Hematopoietic multipotent progenitor cell treated with erythropoietin and hydrocortisone succinate and interleukin-3 and kit ligand, for 4 days (in vitro differentiated cells): ENCODE measurements at places on chromosomes 2 and 18.

DNA sequence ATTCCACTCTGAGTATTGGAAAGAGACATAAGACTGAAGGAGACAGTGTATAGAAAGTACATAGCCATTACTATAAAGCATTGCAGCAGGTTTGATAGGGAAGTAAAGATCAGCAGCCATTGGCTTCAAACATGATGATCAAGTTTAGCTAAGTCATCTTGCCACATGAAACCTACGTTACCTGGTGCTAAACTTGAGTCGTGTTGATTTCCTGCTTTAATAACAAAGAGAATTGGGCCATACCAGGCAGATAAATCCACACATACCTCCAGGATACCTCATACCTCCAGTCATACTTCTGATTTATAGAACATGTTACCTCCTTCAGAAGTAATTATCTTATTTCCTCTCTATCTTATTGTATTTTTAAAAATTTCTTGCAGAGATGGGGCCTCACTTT lies 10.3 kb upstream of the KYNU start:
- no peak for DNase-seq

DNA sequence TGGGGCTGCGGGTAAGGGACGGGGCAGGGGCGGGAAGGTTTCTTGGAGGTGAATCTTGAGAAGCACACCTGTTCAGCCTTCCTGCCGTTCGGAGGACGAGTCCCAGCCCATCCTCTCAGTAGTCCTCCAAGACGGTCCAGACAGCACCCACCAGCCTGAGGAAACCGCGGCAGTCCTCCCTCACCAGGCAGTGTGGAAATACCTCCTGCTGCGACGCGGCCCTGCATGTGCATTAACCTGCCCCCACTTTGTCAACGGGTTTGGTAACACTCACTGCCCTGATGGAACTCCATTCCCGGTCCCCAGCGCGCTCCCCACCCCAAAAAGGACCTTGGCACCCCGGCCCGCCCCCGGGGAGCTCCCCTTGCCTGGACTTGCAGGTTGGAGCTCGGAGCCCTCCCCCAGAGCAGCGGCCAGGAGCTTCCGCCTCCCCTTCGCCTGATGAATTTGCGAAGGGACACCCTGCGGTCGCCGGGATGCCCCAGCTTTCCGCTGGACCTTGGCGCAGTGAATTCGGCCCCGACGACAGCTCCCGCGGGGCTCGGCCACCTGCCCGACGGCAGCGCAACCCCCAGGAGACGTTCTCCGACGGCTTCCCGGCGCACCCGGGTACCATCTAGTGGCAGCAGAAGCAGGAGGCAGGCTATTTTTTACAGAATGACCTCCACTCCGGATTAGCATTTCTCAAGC lies 31.5 kb downstream of the ACVR1C start:
- peak; percentile 67 for DNase-seq

GRCh38 chr2:127045792-127046501 lies 61.0 kb downstream of the BIN1 start:
- no peak for DNase-seq

- no peak for DNase-seq
Measured at GRCh38 chr2:75595541-75596395, 35.0 kb upstream of the EVA1A start.

- DNase-seq: no peak
Measured at GRCh38 chr2:3747032-3747654, 43.8 kb downstream of the DCDC2C start.

- DNase-seq: no peak
Measured at GRCh38 chr2:43050866-43051265, 175.5 kb downstream of the ZFP36L2 start.

DNA sequence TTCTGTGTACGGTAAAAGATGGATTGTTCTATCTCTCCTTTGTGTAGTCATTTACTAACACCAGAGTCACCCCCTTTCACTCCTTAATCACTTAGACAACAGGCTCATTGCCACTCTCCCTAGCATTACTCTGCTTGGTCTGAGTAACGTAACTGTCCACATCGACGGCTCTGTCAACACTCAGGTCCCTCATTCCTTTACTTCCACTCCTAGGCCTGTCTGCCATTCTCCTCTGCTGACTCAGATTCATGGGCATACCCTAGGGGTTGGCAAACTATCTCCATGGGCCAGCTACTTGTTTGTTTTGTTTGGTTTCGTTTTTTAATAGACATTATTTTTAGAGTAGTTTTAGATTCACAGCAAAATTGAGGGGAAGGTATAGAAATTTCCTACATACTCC lies 243.9 kb downstream of the NR4A2 start:
- DNase-seq: no peak

- no peak for DNase-seq
Measured at GRCh38 chr2:133680343-133681049, 112.2 kb upstream of the NCKAP5 start.

- DNase-seq: no peak
Measured at GRCh38 chr18:10713409-10713808, 187.6 kb downstream of the NAPG start.

DNA sequence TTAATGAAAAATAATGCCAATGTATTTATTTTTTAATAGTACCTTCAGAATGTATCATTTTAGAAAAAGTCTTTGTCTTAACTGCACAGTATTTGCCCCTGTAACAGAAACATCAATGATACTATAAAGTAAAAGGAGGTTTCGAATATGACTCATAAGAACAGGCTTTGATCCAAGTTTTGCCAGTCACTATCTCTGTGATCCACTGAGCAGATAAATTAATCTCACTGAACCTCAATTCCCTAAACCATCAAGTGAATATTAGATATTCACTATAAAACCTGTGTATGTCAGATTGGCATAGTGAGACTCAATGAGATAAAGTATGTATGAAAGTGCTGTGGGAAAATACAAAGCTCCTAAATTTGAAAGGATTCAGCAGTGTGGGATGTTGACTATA lies 292.1 kb downstream of the EXOC6B start:
- DNase-seq: peak; percentile 78

GRCh38 chr2:130808482-130809268 lies 28.0 kb upstream of the ARHGEF4 start:
- peak; percentile 75 for DNase-seq

DNA sequence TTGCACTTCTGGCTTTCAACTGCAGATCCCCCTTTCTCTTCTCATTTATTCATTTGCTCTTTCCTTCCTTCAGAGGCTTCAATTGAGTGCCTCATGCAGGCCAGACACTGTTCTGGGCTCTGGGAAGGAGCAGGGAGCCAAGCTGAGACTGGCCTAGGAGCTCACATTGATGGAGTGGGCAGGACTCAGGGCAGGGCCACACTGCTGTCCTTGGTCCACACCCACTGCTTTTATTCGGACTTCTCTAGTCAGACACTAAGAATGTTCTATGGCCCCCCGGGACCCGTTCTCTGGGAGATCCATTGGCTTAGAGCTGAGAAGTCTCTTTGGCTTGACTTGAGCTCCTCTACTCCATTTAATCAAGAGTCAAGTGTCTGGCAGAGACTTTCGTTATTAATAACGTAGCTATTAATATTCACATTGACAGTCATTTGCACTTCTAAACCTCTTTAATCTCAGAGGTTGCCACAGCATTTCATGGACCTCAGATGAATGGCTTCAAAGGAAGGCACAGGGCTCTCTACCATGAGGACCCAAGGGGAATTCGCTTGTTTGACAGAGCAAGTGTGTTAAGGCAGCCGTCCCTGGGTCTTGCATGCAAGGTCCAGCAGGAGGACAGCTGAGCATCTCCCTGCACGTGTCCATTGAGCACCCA lies 20.1 kb downstream of the SH3RF3 start:
- no peak for DNase-seq

- no peak for DNase-seq
Measured at GRCh38 chr2:210188190-210188589, 17.0 kb upstream of the KANSL1L start.

- DNase-seq: peak; percentile 16
Measured at GRCh38 chr2:19209575-19210341, 148.7 kb downstream of the OSR1 start.

DNA sequence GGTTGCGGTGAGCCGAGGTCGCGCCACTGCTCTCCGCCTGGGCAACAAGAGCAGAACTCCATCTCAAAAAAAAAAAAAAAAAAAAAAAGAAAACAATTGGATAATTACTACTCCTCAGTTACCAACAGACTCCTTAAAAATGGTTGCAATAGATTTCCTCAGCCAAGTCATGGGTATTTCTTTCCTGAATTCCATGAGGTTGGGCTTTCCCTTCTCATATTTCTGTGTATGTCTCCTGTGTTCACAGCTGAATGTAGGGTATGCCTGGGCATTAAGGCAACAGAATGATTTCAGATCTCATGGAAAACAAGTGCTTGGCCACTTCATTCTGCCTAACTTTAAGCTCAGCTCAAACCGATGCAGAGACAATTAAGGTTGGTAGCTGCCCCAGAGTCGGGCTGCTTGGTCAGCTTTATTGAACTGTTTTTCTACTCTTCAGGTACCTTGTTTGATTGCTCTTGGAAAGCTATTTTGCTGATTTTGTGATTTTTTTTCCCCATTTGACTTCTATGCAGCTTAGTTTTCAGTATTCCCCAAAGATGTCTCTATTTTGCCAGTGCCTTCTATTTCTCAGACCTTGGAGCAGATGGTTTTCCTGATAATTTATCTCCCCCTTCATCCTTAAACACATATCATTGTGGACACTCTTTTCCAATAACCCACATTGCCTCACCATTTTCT lies 24.8 kb downstream of the KIF5C start:
- no peak for DNase-seq

DNA sequence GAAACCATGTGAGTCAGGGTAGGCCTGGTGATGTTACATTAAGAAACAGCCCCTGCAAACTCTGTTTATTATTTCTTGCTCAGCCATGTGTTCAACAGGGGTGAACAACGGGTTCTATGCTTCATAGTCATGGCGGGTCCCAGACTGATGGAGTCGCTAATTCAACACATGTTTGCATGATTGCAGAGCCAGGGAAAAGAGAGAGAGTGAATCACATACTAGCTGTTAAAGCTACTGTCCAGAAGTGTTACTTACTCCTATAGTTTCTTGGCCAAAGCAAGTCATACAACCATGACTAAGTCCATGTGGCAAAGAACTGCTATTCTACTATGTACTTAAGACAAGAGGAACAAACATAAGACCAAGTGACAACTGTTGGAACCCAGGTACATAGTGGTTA lies 241.2 kb upstream of the SKOR2 start:
- DNase-seq: no peak

DNA sequence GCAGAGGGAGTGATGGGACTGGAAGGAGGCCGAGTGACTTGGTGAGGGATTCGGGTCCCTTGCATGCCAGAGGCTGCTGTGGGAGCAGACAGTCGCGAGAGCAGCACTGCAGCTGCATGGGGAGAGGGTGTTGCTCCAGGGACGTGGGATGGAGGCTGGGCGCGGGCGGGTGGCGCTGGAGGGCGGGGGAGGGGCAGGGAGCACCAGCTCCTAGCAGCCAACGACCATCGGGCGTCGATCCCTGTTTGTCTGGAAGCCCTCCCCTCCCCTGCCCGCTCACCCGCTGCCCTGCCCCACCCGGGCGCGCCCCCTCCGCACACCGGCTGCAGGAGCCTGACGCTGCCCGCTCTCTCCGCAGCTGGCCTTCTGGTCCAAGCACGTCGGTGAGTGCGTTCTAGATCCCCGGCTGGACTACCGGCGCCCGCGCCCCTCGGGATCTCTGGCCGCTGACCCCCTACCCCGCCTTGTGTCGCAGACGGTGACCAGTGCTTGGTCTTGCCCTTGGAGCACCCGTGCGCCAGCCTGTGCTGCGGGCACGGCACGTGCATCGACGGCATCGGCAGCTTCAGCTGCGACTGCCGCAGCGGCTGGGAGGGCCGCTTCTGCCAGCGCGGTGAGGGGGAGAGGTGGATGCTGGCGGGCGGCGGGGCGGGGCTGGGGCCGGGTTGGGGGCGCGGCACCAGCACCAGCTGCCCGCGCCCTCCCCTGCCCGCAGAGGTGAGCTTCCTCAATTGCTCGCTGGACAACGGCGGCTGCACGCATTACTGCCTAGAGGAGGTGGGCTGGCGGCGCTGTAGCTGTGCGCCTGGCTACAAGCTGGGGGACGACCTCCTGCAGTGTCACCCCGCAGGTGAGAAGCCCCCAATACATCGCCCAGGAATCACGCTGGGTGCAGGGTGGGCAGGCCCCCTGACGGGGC lies 4.6 kb downstream of the PROC start:
- DNase-seq: peak; percentile 73

DNA sequence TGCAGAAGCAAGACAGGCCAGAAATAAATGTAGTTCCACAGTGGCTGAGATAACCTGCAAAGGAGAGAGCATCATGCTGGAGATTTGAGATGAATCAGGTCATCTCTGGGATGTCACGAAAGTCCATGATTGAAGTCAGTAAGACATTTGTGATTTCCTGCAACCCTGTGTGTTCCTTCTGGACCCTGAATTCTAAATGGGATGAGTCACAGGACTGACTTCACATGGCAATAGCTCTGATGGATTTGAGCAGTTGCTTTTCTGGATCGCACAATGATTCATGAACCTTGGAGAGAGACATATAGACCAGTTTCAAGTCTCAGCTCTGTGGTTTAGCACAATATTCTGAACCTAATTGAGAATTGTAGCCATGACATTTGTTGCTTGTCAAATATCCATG lies 102.9 kb downstream of the TSN start:
- no peak for DNase-seq
